ENCODE measurements at places on chromosomes 13 and 19.

DNA sequence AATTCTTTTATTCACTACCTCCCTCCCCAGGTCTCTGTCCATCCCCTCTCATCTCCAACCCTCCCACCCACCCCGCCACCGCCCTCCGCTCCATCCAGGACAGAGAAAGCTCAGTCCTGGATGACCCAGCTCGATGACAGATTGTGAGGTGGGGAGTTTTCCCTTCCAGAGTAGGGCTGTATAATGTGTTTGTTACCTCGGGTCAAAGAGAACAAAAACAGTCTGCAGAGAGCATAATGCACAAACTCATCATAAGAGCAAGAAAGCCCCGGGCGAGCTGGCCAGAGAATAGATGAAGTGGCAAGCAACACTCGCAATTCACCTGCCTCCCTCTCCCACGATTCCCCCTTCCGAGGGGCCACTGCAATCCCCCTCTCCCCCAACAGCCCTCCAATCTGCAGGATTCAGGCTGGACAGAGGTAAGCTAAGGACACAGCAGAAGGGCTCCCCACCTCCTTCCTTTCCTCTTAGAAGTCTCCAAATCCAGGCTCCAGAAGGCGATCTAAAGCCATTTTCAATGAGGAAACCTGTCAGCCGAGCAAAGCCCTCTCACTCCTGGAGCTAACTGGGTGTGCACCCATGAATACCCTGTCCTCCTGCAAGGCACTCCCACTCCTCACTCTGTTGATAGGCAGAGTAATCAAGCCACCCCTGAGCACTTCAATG, 2.6 kb downstream of the CACNA1A start:
- peak; percentile 16 for DNase-seq

GRCh38 chr13:44050450-44051063, 170.9 kb downstream of the LACC1 start:
- DNase-seq = no peak

- peak; percentile 91 for DNase-seq
These were observed 71.0 kb downstream of the ZNF486 start for GRCh38 chr19:20237773-20238623.

DNA sequence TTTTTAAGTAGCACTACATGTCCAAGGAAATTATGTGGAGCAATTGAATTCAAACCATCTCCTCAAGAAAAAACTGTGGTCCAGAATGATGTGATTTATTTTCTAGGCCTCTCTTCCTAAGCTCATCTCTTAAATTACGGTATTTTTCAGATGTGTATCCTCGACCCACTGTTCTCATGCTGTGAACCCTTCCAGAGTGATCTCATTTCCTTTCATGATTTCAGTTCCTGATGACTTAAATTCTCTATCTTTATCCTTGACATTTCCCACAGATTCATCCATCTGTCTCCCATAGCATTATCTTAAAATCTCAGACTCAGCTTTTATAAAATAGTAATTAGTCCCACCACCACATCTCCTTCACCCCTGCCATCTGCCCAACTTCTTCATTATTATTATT, 117.6 kb upstream of the SPRY2 start:
- no peak for DNase-seq

- no peak for DNase-seq
These were observed 42.3 kb upstream of the CYP2B6 start for GRCh38 chr19:40948580-40949299.

DNA sequence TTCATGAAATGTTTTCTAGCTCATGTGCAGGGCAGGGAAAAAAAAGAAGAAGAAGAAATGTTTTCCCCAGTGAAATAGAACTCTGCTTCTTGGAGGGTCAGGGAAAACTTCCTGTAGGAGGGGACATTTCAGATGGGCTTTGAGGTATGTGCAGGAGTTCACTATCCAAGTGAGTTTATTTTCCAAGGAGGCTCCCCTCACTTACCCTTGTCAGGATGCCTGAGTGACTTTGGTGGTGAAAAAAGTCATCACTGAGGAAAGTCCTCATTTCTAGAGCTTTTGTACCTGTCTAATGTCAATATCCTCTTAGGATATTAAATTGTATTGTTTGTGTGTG, 656 bp upstream of the C3 start:
- DNase-seq = no peak

- DNase-seq = no peak
These were observed 3.3 kb downstream of the CSNK1G2 start for GRCh38 chr19:1944088-1944915.

DNA sequence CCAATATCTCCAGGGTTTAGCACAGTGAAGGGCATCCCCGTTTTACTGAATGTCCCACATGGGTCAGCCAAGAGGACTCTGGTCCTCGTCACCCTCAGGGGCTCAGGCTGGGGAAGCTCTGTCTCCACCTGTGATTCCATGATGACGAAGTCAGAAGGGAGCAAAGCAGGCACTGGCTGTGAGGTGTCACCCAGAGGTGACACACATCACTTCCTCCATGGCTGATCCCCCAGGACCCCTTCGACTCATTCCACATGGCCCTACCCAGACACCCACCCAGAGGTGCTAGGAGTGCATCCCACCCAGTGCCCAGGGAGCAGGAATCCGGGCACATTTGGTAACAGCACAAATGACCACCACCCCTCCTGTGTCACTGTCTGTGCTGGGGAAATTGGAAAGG, 145.2 kb upstream of the VSTM2B start:
- no peak for DNase-seq

GRCh38 chr19:48512504-48513288, 1.1 kb upstream of the LMTK3 start:
- DNase-seq = no peak

DNA sequence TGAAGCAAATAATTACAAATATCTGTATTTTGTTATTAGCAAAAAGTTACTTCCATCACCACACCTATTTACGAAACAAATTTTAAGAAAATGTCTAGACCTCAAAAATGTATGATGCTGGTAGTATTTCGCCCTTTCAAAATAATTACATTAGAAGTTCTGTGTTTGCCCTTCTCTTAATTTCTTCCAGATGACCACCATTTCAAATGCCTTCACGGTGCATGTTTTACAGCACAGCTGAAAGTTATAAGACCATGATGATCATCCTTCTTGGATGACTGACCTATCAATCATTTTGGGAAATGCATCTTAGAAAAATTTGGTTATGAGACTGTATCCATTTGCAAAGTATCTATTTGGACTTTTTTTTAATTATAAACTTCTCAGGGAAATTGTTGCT, 390.8 kb downstream of the SLITRK6 start:
- DNase-seq = no peak

DNA sequence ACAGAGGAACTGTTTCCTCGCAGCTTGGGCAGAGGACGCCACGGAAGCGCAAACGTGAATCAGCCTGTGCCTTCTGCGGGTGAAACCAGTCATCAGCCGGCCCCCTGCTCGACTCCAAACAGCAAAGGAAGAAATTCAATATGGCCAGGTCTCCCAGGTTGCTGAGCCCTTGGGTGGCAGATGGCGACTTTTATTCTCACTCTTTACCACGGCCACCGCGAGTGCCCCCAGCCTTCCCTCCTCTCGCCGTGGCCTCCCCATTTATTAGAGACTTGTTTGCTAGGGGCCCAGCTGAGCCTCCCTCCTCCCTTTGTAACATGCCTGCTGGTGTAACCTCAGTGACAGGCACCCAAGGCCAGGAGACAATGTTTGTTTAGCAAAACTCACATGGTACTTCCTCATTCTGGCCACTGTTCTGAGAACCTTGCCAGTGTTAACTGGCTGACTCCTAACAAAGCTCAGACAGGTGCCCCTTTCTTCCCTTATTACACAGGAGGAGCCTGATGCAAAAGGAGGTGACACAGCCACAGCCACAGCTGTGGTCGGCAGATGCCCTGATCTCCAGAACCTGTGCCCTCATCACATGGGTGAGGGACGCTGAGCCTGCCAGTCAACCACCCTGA, 5.8 kb downstream of the RAB20 start:
- DNase-seq = no peak

DNA sequence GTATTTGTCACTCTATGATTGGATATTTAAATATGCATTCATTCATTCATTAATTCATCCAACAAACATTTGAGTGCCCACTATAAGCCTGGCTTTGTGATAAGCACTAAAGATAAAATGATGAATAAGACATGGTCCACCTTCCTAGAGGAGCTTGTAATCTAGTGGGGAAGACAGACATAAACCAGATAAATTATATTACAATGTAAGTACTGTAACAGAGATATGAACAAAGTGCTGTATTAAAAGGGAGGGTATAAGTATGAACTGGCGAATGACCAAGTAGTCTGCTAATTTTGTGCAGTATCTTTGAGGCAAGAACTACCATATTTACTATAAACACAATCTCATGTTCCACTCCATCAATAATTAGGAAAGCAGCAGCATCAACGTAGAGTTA, 88.2 kb downstream of the RBM26 start:
- DNase-seq = no peak

- DNase-seq = no peak
These were observed 3.5 kb downstream of the SELENOV start for GRCh38 chr19:39518458-39518857.
